Activated CD8-positive, alpha-beta memory T cell treated with anti-CD3 and anti-CD28 coated beads, Interleukin-2, amount 50 U/mL, for 4 hours (primary cell): ENCODE measurements at places on chromosomes 7 and 10.

DNA sequence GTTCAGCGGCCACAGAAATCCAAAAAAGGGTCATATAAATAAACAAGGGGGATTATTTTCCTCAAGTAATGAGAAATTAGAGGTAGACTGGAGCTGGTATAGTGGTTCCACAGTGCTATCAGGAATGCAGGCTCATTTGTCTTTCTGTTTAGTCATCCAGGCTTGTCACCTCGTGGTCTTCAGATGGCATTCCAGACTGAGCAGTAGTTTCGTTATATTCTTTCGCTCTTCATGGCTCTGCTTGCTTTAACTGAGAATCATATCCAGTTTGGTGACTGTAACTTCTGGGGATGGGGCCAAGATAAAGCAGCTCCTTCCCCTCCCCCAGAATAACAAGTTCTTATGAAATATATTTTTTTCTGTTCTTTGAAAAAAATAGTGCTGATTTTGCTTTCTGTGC, 9.5 kb downstream of the ANKIB1 start:
- no peak for DNase-seq

DNA sequence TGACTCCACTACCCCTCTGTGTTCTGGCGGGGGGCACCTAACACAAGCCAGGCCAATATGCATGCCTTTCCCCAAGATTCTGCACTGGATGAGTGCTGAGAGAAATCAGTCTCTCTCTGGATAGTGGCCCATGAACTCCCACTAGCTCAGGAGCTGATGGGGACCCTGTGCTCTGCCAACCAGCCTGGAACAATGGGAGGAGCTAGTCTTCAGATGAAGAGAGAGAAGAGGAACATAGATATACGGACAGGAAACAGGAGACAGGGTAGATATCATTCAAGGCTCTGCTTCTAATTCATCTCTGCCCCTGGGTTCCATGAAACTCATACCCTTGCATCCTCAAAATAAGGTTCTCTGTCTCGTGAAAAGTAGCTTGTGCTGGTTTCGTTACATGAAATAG, 27.9 kb upstream of the PLXNA4 start:
- no peak for DNase-seq

DNA sequence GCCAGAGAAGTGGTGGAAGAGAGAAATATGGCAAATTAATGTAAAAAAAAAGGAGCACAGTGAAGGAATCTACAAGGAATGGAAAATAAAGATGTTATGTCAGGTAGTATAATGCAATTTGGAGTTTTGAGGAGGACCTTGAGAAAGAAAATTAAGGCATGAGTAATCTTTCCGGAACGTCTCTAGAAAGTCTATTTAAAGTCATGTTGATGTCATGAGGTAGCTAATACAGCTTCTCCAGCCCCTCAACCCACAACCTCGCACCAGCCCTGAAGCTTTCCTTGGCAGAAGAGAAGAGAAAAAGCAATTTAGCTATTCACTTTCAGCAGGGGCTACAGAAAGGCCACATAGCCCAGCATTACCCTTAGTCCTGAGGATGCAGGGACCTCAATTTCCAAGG, 22.5 kb downstream of the TRDMT1 start:
- DNase-seq, result no peak

GRCh38 chr7:63045575-63045974, 953.1 kb upstream of the ZNF722 start:
- no peak for DNase-seq

- DNase-seq, result no peak
Measured at GRCh38 chr10:114704679-114705078, 46.6 kb upstream of the ABLIM1 start.

- DNase-seq, result no peak
Measured at GRCh38 chr10:71927776-71928592, 36.2 kb upstream of the CHST3 start.
